ENCODE measurements at places on chromosomes 11 and 22. TPM values are rescaled to one million over a fixed set of nuclear protein-coding genes. Genes with fewer than 3 reads are reported as not detected.

Gene OR6A2
- 0.13 TPM for total RNA-seq

Gene SUSD2
- 5.5 TPM for total RNA-seq

Gene HSPB2
- total RNA-seq, result 3.1 TPM

Gene TMPRSS13
- total RNA-seq, result not detected

Gene OR51B4
- total RNA-seq, result not detected

Gene MS4A14
- total RNA-seq, result 3.9 TPM

Gene MS4A6E
- 3.8 TPM for total RNA-seq

Gene PGA3
- 96.7 TPM for total RNA-seq

Gene HTR3B
- not detected for total RNA-seq

Gene CLDN5
- 69.4 TPM for total RNA-seq

Gene CALCB
- 0.44 TPM for total RNA-seq

Gene WBP2NL
- total RNA-seq, result 1.1 TPM

Gene OR8I2
- not detected for total RNA-seq

Gene KCNQ1OT1
- total RNA-seq, result 8.0 TPM

Gene CSNK2A3
- total RNA-seq, result 1.7 TPM

Gene METTL15
- total RNA-seq, result 10.1 TPM

Gene NPTXR
- 3.1 TPM for total RNA-seq

- DNase-seq, result no peak
Observed at GRCh38 chr22:22897947-22898346, 10.3 kb downstream of the IGLL5 start.

GRCh38 chr11:56624661-56625110 is 10.0 kb upstream of the OR5M1 start:
- DNase-seq, result no peak

- DNase-seq, result no peak
Observed at GRCh38 chr11:130146796-130147195, 12.8 kb upstream of the ST14 start.

DNA sequence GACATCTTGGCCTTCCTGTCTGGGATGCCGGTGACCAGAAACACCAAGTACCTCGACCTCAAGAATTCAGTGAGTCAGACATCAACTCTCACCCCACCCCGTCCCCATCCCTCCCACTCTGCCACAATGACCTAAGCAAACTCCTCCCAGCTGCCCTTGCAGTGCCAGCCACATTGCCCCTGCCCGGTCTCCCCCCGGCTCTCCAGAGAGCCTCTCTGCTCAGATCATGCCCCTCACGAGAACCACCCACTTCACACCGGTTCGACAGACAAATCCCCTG is 23.6 kb upstream of the MYRF start:
- DNase-seq, result no peak

- DNase-seq, result no peak
Observed at GRCh38 chr22:31614781-31615490, 47.1 kb downstream of the PISD start.

- DNase-seq, result no peak
Observed at GRCh38 chr11:67780056-67780455, 105.6 kb upstream of the ALDH3B2 start.

DNA sequence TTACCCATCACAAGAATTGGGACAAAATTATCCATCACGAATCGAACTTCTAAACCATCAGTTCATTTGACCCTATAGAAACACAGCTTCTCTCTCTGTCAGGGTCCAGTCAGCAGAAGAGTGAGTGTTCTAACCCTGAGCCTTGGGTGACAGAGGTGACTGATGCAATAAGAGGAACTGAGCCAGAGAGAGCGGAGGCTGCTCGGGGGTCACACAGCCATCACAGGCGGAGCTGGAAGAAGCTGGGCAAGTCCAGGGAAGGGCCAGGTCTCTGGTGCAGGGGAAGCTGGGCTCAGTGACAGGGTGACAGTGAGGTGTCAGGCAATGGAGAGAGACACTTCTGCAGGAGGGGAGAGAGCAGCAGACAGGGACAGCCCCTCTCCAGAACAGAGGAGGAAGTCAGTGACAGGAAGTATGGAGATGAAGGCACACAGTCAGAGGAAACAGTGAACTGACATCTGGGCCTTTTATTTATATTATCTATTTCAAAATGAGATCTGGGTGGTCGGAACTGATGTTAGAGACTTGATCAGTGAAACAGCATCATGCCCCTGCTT is 184.0 kb upstream of the TBCEL start:
- no peak for DNase-seq

GRCh38 chr11:35090125-35090524 is 48.8 kb upstream of the CD44 start:
- no peak for DNase-seq

GRCh38 chr11:67044496-67044895 is 12.2 kb upstream of the RHOD start:
- no peak for DNase-seq

- DNase-seq, result no peak
Observed at GRCh38 chr11:117816151-117816741, 8.3 kb downstream of the FXYD2 start.

GRCh38 chr11:1194977-1195681 is 27.7 kb upstream of the MUC5B start:
- DNase-seq, result no peak

DNA sequence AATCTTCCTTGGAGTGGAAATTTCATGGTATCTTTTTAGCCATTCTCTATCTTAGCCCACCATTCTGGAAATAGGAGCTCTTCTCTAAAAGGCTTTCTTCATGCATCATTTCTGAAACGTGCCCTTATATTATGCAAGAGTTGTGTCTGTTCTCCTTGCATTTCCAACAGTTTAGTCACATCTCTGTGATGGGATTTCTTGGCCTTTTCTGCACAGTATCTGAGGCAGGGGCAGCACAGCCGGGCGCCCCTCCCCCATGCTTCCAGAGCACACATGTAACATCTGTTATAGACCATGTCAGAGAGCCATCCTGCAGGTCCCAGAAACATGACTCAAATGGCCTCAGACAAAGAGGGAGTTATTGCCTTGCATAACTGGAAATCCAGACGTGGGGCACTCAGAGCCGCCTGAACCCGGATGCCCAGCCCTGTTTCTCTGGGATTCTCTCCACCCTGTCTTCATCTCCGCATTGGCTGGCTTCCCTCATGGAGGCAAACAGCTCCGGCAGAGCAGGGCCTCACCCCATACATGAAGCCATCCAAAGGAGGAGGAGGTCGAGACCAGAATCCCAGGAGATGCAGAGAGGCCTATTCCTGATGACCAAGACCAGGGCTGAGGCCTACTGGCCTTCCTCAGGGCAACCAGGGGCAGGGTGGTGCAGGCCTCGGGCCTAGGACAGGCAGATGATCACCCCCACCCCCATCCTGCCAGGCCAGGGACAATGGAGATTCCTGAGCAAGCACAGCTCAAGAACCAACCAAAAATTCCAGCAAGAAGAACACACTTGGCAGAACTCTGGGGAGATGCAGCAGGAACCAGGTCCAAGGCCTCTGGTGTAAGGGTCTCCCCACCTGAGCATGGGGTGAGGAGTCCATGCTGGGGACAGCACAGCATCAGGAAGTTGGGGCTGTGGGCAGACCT is 61.3 kb downstream of the IGLL5 start:
- no peak for DNase-seq

GRCh38 chr11:31780078-31780477 is 31.0 kb downstream of the PAX6 start:
- no peak for DNase-seq

DNA sequence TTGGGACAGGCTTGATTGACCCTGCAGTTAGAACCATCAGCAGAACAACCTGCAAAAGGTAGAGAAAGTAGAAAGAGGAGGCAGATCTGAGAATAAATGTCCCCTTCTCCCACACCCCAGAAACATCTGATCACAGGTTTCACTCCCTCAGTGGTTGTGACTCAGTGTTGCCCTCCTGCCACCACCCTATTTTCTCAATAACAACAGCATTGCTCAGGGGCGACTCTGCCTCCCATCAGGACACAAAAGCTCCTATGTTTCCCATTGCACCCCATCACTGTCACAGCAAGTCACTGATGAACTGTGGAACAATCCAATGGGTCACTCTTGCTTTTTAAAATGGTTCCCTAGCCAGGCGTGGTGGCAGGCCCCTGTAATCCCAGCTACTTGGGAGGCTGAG is 110.2 kb downstream of the RASSF10 start:
- DNase-seq, result no peak

DNA sequence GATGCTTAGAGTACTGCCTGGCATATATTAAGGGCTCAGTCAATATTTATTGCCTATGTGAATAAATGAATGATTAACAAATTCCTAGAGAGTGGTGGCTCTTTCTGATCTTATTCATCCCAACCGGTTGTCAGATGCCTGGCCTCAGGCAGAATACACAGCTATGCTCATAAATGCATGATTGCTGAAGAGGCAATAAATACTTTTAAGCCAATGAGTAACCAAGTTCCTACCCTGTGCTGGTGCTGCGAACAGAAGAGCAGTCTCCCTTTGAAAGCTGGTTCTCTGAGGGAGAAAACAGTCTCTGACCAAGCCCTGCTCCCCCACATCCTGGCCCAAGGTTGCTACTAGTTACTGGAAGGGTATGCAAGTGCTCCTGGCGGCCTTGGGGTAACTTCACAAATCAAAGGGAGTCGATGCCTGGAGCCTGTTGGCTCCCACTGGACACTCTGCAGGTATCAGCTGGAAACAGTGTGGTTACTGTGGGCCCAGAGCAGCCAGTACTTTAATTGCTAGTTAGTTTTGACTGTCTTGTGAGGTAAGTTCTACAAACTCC is 2.8 kb downstream of the USH1C start:
- DNase-seq, result no peak

GRCh38 chr11:96326959-96327358 is 16.0 kb downstream of the MAML2 start:
- no peak for DNase-seq

GRCh38 chr22:27727673-27728451 is 73.7 kb downstream of the MN1 start:
- DNase-seq, result no peak

DNA sequence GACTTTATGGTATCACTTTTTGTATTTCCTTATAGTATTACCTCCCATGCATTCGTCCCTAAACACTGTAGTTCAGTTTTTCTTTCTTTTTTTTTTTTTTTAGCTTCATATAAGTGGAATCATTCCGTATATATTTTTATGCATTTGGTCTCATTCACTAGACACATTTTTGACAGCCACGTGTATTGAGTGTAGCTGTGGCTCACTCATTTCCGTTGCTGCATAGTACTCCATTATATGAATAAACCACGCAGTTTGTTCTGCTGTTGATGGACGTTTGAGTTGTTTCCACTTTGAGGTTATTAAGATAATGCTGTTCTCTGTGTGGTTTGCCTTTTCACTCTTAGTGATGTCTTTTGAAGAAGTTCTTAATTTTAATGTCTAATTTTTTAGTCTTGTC is 8.4 kb downstream of the APLP2 start:
- DNase-seq, result no peak

DNA sequence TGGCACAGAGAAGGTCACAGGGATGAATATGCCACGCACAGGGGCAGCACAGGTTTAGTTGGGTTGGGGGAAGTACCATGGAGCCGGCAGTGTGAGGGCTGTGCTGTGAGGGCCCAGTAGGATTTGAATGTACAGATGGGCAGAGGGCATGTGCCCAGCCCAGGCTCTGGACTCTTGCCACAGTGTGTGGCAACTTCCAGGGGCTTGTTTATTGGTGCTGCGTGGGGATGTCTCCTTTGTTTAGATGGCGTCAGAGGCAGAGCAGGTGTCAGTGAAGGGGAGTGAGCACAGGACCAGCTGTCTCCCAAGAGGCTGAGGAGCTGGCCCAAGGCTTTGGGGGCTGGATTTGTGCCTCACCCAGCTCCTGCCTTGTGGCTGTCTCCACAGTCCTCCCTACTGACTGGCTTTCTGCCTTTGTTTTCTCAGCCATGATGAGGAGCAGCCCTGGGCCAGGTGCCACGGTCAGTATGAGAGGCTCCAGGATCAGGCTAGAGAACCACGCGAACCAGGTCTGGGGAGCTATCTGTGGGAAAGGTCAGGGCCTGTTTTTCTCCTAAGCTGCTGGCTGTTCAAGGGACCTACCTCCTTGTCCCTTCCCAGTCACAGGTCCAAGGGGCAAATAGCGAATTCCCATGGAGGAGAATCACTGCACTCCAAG is 21.9 kb downstream of the SUN2 start:
- no peak for DNase-seq

GRCh38 chr11:35526370-35526792 is 965 bp upstream of the PAMR1 start:
- DNase-seq, result no peak

- no peak for DNase-seq
Observed at GRCh38 chr22:35488513-35488912, 52.1 kb upstream of the RASD2 start.

GRCh38 chr11:11982975-11983374 is 25.5 kb downstream of the DKK3 start:
- no peak for DNase-seq

DNA sequence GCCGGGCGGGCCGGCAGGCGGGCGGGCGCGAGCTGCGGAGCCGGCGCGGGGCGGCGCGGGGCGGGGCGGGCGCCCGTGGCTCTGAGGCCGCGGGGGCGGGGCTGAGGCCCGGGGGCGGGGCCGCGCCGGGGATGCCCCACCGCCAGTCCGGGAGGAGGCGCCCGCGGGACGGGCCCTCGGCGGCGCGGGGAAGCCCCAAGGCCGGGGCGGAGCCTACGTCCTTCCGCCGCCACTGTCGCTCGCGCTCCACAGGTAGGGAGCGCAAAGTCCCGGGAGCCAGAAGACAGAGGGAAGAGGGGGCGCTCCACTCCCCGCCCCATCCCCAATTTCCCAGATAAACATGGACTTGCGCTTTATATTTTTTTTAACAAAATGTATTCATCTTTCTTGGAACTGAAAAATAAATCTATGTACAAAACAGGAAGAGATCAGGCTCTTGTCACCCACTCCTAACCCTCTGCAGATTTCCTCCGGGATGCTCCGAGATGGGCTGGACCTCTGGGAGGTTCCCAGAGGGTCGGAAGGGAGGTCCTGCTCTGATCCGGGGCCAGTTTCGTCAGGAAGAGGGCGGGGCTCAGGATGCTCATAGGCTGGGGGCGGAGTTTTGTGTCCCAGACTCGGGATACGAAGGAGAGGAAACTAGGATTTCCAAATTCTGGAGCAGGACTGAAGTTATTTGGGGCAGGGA is at the start of gene MAP4K2:
Gene MAP4K2, minus strand, starts transcription at position 57 of the 688 bp plus-strand sequence. CDS start 65 bp downstream, outside the sequence.
- DNase-seq, result peak; percentile 80

DNA sequence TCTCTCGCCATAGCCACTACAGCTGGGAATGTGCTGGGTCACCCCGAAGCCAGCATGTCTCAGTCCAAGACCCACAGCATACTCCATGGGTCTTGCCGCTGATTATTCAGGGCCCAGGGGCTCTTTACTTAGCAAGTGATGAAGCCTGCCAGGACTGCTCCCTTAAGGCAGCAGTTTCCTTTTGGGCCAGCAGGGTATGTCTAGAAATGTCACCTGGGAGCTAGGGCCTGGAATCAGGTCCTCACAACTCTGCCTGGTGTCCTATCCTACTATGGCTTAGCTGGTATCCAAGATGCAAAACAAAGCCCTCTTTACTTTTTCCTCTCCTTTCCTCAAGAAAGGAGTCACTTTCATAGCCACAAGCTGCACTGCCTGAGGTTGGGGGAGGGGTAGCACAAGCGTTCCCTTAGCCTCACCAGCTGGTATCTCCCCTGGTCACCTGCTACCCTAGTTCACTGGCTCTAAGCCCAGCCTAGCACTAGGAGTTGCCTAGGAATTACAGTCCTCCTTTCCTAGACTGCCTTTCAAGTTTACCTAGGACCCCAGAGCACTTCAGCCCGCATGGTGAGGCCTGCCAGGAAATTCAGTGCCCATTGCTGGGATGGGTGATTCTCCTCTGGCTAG is 22.6 kb upstream of the NCR3LG1 start:
- no peak for DNase-seq

GRCh38 chr22:25758316-25758715 is 16.3 kb downstream of the MYO18B start:
- DNase-seq, result no peak

- no peak for DNase-seq
Observed at GRCh38 chr11:119891055-119891768, 162.2 kb upstream of the NECTIN1 start.

- DNase-seq, result no peak
Observed at GRCh38 chr11:30019481-30019880, 2.7 kb upstream of the KCNA4 start.
